ENCODE measurements at places on chromosomes 5 and 9.
A peak's percentile ranks its signal among the peaks of the same experiment; 100 is the strongest.

- no peaks in the 10 kb centered on the region for H3K27me3 ChIP-seq
- no peak overlapping the region for H3K4me3 ChIP-seq
- no peaks in the 10 kb centered on the region for H3K4me1 ChIP-seq
- peaks cover 42% of the 10 kb centered on the region for H3K36me3 ChIP-seq
- no peak for DNase-seq
Measured at GRCh38 chr9:89363921-89364665, 45.8 kb downstream of the SECISBP2 start.

DNA sequence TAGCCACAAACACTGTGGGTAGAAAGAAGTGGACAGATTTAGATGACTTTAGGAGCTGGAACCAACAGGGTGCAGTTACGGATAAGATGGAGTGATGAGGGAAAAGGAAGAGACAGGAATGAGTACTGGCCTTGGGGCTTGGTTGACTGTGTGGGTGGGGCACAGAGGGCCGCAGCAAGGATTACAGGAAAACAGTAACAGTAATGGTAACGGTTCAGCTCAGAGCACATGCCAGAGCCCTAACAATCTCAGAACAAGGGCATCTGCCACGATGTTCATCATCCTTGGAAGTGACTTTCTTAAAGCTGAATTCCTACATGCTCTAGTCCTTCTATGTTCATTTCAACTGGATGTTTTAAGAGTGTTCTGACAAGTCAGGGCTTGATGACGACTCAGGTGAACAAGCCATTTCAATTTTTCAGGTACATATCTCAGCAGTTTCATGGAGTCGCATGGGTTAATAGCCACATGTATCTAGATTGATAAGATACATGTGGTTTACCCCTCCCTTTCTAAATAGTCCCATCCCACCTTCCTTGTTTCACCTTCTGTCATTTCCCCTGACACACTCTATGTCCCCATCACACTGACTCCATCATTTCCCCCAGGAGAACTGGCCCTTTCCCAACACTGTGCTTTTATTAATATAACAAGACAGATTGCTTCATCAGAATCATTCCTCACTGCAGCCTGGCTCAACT lies 65.0 kb downstream of the CEMIP2 start:
- no peak for DNase-seq
- no peaks in the 10 kb centered on the region for H3K4me1 ChIP-seq
- peaks cover 100% of the 10 kb centered on the region for H3K36me3 ChIP-seq

- DNase-seq: no peak
- H3K27me3 ChIP-seq: no peaks in the 10 kb centered on the region
- peaks cover 24% of the 10 kb centered on the region for H3K4me1 ChIP-seq
- no peak overlapping the region for H3K27ac ChIP-seq
- H3K4me3 ChIP-seq: no peak overlapping the region
Measured at GRCh38 chr9:99511723-99512122, 289.6 kb downstream of the SEC61B start.

DNA sequence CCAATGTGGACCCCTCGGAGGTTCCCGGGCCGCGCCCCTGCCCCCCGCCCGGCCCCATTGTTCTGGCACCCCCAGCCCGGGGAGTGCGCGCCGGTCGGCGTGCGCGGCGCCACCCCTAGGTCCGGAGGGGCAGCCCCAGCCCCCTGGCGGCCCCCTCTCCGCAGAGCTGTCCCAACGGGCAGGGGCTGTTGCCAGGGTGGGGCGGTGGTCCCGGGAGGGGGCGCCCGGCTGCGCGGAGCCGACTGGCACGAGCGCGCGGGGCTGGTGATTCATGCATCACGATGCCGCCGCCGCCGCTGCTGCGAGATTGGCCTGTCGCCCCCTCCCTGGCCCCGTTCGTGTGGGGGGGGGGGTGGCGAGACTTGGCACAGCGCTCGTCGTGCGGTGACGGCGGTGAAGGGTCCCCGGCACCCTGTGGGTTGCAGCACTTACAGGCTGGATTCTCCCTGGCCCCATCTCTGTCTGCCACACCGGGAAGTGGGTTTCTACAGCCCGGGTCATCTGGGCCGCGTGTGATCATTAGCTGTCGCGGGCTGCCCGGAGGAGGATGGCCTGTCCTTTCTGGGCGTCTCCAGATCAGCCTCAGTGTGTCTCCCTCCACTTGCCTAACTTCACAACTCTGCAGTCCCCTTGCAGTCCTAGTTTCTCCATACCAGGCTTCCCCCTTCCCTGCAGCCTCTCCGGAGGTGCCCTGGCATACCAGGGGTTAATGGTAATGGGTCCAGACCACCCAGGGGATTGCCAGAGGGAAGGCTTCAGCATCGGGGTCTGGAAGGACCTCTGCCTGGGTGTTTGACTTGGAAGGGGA lies 858 bp downstream of the NCS1 start:
- H3K4me1 ChIP-seq: no peaks in the 10 kb centered on the region
- no peak for DNase-seq
- no peaks in the 10 kb centered on the region for H3K36me3 ChIP-seq
- H3K27me3 ChIP-seq: no peaks in the 10 kb centered on the region

DNA sequence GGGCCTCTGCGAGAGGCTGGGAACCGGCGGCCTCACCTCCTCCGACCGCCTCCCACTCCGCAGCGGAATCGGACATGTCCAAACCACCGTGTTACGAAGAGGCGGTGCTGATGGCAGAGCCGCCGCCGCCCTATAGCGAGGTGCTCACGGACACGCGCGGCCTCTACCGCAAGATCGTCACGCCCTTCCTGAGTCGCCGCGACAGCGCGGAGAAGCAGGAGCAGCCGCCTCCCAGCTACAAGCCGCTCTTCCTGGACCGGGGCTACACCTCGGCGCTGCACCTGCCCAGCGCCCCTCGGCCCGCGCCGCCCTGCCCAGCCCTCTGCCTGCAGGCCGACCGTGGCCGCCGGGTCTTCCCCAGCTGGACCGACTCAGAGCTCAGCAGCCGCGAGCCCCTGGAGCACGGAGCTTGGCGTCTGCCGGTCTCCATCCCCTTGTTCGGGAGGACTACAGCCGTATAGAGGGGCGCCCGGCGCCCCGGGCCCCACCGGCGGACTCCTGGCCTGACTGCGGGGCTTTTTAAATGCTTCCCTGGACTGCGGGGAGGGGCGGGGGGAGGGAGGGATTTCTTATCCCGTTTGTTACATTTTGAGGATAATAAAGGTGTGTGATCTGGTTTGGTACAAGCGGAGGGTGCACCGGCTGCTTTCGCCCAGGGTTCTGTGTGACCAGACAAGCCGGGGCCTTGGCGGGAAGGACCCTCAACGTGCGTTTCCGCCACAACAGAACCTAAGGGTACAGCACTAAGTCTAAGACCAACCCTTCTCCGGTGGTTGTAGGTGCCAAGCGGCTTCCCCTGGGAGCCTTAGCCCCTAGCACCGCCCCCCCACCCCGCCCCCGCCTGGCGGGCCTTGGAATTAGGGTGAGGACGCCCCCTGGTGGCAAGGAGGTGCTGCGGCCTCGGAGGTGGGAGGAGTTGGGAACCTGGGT lies 9.3 kb downstream of the PRR7 start:
- H3K27me3 ChIP-seq: no peaks in the 10 kb centered on the region
- DNase-seq: peak; percentile 98
- H3K36me3 ChIP-seq: no peaks in the 10 kb centered on the region
- H3K27ac ChIP-seq: peak overlapping the region; percentile 85
- H3K4me3 ChIP-seq: peak overlapping the region; percentile 77

DNA sequence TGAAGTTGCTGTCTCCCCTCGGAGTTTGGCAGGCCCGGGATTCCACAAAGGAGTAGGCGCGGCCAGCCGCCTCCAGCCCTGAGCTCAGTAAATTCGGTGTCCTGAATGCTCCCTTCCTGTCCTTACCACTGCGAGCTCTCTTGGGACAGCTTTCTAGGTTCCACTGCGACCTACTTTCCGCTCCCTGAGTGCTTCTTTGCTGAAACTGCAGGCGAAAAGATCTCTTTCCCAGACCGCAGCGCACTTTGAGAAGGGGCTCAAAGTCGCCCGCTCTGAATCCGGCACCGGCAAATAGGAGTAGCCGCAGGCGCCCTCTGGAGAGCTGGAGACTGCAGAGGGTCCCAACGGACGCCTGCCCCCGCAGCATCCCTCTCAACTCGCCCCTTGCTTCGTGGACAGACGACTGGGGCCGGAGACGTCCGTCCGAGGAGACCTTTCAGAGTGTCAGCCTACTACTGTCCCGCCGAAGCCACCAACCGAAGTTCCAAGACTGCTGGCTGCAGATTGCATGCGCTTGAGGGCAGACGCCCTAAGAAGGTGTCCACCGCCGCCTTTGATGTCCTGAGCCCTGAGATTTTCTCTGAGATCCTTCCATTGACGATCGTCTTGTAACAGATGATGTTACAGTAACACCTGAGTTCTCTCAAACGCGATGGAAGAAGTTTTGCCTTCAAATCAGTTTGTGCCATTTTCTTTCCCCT lies 96.0 kb downstream of the ANXA2R start:
- no peaks in the 10 kb centered on the region for H3K36me3 ChIP-seq
- no peak overlapping the region for H3K4me3 ChIP-seq
- H3K27ac ChIP-seq: no peak overlapping the region
- no peak for DNase-seq
- H3K4me1 ChIP-seq: peaks cover 13% of the 10 kb centered on the region
- peaks cover 20% of the 10 kb centered on the region for H3K27me3 ChIP-seq

DNA sequence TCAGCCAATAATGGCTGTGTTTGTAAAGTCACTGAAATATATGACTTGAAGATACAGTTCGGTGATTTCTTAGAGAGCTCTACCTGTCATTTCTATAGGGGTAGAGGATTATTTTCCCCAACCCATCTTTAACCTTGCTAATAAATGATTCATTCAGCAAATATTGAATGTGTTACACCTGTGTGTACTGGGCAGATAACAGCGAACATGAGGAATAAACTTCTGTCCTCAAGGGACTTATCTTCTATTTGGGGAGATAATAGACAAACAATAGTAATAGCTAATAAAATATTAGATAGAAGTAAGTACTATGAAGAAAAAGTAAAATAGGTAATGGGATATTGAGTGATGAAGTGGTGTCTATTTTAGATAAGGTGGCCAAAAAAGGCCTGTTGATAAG lies 9.3 kb downstream of the TTC23L start:
- H3K27me3 ChIP-seq: no peaks in the 10 kb centered on the region
- DNase-seq: no peak
- no peaks in the 10 kb centered on the region for H3K36me3 ChIP-seq
- no peaks in the 10 kb centered on the region for H3K4me1 ChIP-seq
- H3K4me3 ChIP-seq: no peak overlapping the region

DNA sequence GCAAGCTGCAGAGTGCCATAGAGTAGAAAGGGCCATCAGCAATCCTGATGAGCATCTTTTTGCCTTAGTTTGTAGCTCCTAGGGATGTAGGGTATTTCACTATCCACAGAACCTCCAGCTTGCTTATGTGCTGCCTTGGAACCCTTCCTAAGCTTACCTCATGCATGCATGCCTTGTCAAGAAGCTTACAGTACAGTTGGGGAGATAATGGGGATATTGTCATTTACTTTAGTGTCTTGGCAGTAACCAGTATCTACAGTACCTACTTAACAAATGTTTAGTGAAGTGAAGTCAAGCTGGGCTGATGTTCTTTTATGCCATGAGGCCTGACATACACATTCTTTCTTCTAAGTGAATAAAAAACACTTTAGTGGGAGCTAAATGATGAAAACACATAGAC lies 164.6 kb upstream of the PPP1R2B start:
- no peaks in the 10 kb centered on the region for H3K27me3 ChIP-seq
- no peak overlapping the region for H3K4me3 ChIP-seq
- no peaks in the 10 kb centered on the region for H3K36me3 ChIP-seq
- DNase-seq: no peak
- no peaks in the 10 kb centered on the region for H3K4me1 ChIP-seq

- H3K4me1 ChIP-seq: no peaks in the 10 kb centered on the region
- H3K36me3 ChIP-seq: no peaks in the 10 kb centered on the region
- no peak for DNase-seq
Measured at GRCh38 chr9:69985971-69986370, 57.7 kb upstream of the MAMDC2 start.

DNA sequence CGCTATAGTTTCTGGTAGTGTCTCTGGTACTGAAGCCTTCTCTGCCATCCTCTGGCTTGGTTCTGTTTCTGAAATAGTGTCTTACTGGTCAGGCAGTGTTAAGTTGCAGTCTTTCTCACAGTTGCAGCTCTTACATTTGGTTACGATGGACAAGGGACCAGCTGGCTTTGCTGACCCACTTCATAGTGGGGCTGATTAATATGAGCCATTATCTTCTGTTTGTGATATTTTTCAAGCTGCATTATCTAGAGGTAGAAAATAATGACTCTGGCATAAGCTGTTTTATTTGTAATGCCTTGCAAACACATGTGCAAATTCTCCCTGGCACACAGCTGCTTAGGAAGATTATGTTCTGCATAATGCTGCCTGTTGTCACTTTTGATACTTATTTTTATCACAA lies 199.1 kb downstream of the KDM4C start:
- H3K4me3 ChIP-seq: no peak overlapping the region
- no peak for DNase-seq
- no peak overlapping the region for H3K27ac ChIP-seq
- H3K4me1 ChIP-seq: peaks cover 7% of the 10 kb centered on the region

- no peak overlapping the region for H3K27ac ChIP-seq
- H3K4me1 ChIP-seq: no peaks in the 10 kb centered on the region
- no peak for DNase-seq
- no peak overlapping the region for H3K4me3 ChIP-seq
- H3K36me3 ChIP-seq: no peaks in the 10 kb centered on the region
- H3K27me3 ChIP-seq: no peaks in the 10 kb centered on the region
Measured at GRCh38 chr5:81188962-81189361, 44.2 kb upstream of the CKMT2 start.

GRCh38 chr9:126715382-126715781 lies 89.5 kb upstream of the ZBTB43 start:
- DNase-seq: no peak
- no peaks in the 10 kb centered on the region for H3K36me3 ChIP-seq
- no peak overlapping the region for H3K4me3 ChIP-seq
- H3K27me3 ChIP-seq: no peaks in the 10 kb centered on the region
- H3K4me1 ChIP-seq: peaks cover 18% of the 10 kb centered on the region

GRCh38 chr5:112549127-112549526 lies 130.1 kb upstream of the EPB41L4A start:
- DNase-seq: no peak
- H3K36me3 ChIP-seq: no peaks in the 10 kb centered on the region
- no peak overlapping the region for H3K27ac ChIP-seq
- peaks cover 4% of the 10 kb centered on the region for H3K4me1 ChIP-seq
- no peaks in the 10 kb centered on the region for H3K27me3 ChIP-seq

DNA sequence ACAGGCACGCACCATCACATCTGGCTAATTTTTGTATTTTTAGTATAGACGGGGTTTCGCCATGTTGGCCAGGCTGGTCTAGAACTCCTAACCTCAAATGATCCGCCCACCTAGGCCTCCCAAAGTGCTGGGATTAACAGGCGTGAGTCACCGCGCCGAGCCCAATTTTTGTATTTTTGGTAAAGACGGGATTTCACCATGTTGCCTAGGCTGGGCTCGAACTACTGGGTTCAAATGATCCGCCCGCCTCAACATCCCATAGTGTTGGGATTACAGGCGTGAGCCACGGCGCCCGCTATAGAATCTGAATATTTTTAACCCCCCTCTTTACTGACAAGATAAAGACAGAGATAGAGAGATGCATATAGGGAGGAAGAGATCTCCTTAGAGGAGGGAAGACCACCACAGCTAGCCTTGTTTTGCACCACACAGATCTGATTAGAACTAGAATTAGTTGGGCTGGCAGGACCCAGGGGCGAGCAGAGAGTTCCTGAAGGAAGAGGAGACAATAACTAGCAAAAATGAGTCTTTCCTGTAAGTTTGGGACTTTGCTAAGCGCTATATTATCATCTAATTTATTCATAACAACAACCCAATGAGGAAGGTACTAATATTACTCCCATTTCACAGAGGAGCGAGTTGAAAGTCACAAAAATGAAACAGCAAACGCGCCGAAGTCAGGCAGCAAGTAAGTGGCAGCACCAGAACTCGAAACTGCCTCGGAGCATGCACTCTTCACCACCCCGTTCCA lies 1.5 kb upstream of the ANKHD1 start:
- H3K4me3 ChIP-seq: peak overlapping the region; percentile 95
- no peaks in the 10 kb centered on the region for H3K27me3 ChIP-seq
- H3K36me3 ChIP-seq: no peaks in the 10 kb centered on the region

Data from spleen (tissue), 13 donors.